ENCODE measurements at places on chromosomes 11 and 22. TPM values are rescaled to one million over a fixed set of nuclear protein-coding genes. Genes with fewer than 3 reads are reported as not detected.

SMIM35 gene
- total RNA-seq: not detected

P4HA3 gene
- total RNA-seq: 0.21 TPM

PARVG gene
- total RNA-seq: not detected

SPTBN2 gene
- total RNA-seq: 130 TPM

C11orf21 gene
- not detected for total RNA-seq

TECTA gene
- total RNA-seq: under 0.01 TPM

FOLR3 gene
- total RNA-seq: 23.6 TPM

RGL4 gene
- total RNA-seq: not detected

MTMR2 gene
- total RNA-seq: 27.3 TPM

CCDC73 gene
- under 0.01 TPM for total RNA-seq

POU2AF1 gene
- total RNA-seq: 0.21 TPM

PANX2 gene
- 1.4 TPM for total RNA-seq

HOATZ gene
- total RNA-seq: not detected

CRYBB2 gene
- total RNA-seq: not detected

DEPDC7 gene
- total RNA-seq: 2.7 TPM

SLC5A1 gene
- 1.4 TPM for total RNA-seq
